ENCODE measurements at places on chromosomes 2 and 18.

- no peak for DNase-seq
These were observed 5.6 kb downstream of the MYT1L start for GRCh38 chr2:2325516-2325915.

DNA sequence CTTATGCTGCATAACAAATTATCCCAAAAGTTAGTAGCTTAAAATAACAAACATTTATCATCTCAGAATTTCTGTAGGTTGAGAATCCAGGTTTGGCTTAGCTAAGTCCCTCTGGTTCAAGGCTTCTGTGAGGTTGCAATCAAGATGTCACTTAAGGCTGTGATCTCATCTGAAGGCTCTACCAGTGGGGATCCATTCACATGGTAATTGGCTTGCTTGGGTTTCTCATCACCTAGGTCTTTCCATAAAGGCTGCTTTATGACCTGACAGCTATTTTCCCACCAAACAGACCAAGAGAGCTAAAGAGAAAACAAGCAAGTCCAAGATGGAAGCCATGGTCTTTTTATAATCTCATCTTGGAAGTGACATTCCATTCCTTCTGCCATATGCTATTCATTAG, 137.3 kb downstream of the DTNA start:
- DNase-seq, result no peak

GRCh38 chr18:49880661-49881060, 67.3 kb upstream of the ACAA2 start:
- DNase-seq, result no peak

- DNase-seq, result no peak
These were observed 2.0 kb downstream of the SATB2 start for GRCh38 chr2:199455545-199456382.

DNA sequence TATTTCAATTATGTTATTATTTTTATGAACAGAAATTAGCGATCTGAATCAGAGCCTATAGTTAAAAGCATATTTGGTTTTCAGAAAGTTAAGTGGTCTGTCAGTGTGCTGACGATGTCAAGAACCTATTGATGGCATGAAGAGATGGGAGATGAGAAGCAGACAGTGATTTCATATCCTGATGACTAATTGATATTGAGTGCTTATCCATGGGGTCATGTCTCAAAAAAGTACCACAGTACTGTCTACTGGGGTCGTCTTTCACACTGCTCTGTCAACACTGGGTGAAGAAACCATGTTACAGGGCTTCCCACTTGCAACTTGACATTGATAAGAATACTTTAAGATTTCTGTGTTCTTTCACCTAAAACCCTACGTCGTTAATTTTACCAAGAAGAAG, 297.1 kb downstream of the AFF3 start:
- no peak for DNase-seq

DNA sequence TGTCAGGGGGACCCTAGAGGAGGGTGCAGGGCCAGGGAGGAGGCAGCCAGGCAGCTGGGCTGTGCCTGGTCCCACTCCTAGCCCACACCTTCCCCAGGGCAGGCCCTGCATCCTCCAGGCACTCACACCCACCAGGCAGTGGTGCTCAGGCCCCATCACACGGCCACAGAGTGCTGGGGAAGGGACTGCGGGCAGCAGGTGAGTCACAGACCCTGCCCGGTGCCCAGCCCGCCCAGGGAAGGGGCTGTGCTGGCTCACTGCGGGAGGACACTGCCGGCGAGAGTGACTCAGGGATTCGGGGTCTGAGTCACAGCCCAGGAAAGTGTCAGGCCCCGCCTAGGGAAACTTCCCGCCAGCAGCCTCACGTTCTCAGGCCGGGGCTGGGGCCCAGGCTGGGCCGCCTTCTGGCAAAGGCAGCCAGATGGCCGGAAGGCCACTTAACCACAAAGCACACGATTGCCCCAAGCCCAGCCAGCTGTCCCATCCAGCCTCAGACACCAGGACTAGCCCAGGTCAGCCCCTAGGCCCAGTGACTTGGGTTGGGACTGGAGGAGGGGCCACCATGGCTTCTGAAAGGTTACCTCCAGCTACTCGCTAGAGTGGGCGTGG, 42.2 kb downstream of the BIN1 start:
- peak; percentile 73 for DNase-seq

- DNase-seq, result no peak
These were observed 332.9 kb downstream of the EIPR1 start for GRCh38 chr2:3044587-3045317.

- no peak for DNase-seq
These were observed 255.3 kb downstream of the ZNF385B start for GRCh38 chr2:179606141-179606540.

DNA sequence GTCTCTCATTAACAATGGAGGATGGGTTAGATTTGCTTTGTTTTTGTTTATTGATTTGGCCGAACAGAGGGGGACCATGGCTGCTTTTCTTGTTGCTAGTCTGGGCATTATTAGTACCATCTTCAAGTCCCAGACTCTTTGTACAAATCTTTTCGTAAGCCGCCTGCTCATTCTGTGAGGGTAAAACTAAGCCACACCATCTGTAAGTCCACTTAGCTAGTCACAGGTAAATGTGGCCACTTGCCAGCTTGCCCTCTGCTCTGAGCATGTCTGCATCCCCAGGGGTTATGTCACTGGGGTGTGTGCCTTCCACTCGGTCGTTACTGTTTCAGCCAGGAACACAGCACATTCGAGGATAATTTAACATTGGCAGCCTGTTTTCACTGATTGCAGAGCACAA, 85.6 kb downstream of the SMIM21 start:
- DNase-seq, result no peak

DNA sequence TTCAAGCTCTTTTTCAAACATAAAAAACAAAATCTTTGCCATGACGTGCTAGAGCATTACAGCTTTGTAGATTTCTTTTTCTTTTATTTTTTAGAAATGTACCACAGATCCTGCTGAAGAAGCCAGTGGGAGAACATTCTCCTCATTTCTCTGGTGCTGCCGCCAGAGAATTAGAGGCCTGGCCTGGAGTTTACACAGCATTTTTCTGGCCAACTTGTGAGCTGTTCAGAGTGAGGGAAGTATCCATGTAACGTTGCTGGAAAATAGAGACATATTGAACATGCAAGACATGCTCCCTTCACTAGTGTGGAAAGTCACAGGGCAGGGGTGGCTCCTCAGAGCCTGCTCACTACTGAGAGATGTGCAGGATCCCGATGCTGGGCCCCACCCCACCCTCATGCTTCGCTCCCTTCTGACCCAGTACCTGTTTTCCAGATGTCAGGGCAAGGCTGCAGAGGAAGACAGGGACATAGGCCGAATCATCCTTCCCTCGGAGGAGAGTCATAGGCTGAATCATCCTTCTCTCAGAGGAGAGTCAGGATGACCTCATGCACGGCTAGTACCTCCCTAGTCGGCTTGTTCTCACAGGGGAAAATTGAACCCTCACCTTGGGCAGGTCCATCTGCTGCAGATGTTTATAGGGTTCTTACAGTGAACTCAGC, 298.5 kb downstream of the INSIG2 start:
- DNase-seq, result no peak

DNA sequence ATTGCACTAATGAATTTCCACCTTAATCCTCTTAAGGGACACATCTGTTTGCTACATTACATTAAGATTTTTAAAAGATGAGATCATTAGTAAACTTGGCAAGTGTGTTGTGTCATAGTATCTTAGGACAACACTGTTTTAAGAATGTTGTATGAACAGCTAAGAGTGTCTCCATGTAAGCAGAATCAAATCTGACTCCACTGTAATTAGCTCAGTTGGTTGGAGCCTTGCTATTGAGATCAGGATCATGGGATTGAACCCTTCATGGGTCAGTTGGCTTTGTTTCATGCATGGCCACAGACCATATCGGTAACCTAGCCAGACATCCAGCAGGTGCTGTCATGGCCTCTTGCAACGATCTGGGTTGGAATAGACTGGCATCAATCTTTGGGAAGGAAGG, 5.2 kb downstream of the FHOD3 start:
- no peak for DNase-seq

GRCh38 chr2:119943058-119943457, 69.8 kb upstream of the EPB41L5 start:
- DNase-seq, result no peak

DNA sequence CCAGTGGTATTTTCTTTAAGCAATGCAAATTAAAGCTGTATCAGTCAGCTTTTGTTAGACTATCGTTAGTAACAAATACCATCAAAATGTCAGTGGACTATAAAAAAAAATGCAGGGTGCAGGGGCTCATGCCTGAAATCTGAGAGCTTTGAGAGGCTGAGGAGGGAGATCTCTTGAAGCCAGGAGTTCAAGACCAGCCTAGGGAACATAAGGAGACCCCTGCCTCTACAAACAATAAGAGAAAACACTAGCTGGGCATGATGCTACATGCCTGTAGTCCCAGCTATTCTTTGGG, 253.7 kb downstream of the MYCN start:
- no peak for DNase-seq

DNA sequence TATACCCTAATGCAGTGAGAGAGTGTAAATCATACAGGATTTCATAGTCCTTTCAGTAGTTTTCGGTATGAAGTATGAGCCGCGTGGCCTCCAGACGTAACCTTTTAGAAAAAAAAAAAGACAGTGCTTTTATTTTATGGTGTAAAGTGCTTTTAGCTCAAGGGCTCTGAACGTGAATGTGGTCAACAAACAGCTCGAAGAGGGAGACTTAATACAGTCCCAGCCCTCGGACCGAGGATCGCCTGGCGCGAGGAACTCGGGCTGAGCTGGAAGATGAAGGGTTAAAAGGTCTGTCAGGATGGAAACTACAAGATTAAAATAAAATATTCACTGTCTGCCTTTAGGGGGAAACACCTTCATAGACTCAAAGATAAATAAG, 4.0 kb upstream of the BCL11A start:
- no peak for DNase-seq

- DNase-seq, result no peak
These were observed 117.7 kb downstream of the GFPT1 start for GRCh38 chr2:69269330-69269729.

DNA sequence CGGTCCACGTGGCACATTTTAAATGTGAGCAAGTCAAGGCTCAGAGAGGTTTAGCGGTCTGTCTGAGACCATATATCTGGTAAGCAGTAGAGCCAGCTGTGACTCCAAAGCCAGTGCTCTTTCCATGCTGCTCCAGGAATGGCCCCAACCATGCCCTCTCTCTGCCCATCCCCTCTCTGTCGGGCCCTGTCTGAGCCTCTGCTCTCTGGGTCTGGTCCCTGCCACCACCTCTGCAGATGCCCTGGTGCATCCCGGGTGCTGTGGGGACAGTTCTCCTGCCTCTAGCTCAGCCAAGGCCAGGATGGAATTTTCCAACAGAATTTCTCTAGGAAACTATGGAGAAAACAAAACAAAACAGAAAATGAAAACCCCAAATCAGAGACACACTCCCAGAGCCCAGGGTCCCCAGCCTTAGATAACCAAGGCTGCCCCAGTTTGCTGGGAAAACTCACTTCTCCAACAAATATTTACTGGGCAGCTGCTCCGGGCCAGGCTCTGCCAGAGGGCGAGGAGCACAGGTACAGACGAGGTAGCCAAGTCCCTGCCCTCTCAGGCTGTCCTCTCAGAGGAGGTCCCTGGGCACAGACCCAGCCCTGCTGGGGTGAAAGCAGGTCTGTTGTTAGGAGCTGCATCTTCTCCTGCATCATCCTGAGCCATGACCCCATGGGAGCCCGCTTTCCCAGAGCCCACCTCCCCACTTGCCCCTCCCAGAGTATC, 9.2 kb downstream of the ADRA2B start:
- no peak for DNase-seq

GRCh38 chr2:176206136-176206535, 17.7 kb downstream of the HOXD1 start:
- no peak for DNase-seq

GRCh38 chr2:217069263-217070042, 209.6 kb upstream of the TNP1 start:
- no peak for DNase-seq

GRCh38 chr2:226874749-226875148, 38.9 kb downstream of the RHBDD1 start:
- no peak for DNase-seq

- no peak for DNase-seq
These were observed 137.9 kb upstream of the UBE2E3 start for GRCh38 chr2:180842461-180842860.

- no peak for DNase-seq
These were observed 158.0 kb downstream of the LTBP1 start for GRCh38 chr2:33104726-33105125.

GRCh38 chr18:35862119-35862640, 110.3 kb upstream of the RMP24 start:
- DNase-seq, result no peak

GRCh38 chr2:5067816-5068215, 624.4 kb upstream of the SOX11 start:
- DNase-seq, result no peak
